Mesenteric fat pad (tissue), 1 donor: ENCODE measurements at places on chromosomes 12 and 14. TPM values are rescaled to one million over a fixed set of nuclear protein-coding genes. Genes with fewer than 3 reads are reported as not detected.

Gene CMA1
- total RNA-seq, result 1.4 TPM

Gene BMP4
- 6.5 TPM for total RNA-seq

Gene B4GALNT3
- 0.61 TPM for total RNA-seq

Gene RAD9B
- 0.90 TPM for total RNA-seq

Gene MGAT4C
- total RNA-seq, result 0.32 TPM
